NCI-H1105 treated with DMSO at 0.1 percent for 48 hours (cell line): ENCODE measurements at places on chromosomes 2 and 18.

- no peak for DNase-seq
Measured at GRCh38 chr2:38850045-38850444, 25.7 kb downstream of the DHX57 start.

DNA sequence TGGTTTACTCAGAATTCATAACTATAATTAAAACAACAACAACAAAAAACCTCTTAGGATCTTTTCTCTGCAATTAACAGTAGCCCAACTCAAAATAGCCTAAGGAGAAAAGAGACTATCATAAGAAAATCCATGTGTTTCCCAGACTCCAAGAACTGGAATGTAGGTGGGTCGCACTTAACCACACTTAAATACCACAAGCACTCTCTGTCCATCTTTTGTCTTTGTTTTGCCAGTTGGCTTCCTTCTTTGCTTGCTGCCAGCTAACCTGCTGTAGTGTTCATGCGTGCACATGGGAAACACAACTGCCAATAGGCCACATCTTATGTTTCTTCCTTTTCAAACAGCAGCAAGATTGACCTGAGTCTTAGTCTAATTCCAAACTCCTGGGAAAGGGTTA, 24.1 kb upstream of the ACVR1 start:
- no peak for DNase-seq

- no peak for DNase-seq
Measured at GRCh38 chr2:96530474-96531357, 5.8 kb upstream of the ARID5A start.

DNA sequence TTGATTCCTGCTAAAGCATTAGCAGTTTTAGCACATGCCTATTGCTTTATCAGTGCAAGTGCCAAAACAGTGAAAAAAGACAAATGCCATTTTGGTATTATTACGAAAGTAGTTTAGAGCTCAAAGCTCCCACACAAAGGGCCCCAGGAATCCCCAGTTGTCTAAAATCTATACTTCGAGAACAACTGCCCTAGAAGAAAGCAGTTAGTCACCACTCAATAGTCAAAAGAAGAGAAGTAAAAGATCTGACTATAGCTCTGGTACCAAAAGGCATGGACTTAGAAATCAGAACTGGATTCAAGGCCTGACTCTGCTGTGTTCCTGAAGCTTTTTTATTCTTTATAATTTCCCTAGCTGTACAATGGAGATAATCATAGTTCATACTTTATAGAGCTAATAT, 21.8 kb downstream of the SCN3A start:
- no peak for DNase-seq

- no peak for DNase-seq
Measured at GRCh38 chr2:172200495-172201085, 97.9 kb upstream of the DLX2 start.

GRCh38 chr2:236257575-236257974, 6.6 kb downstream of the ASB18 start:
- no peak for DNase-seq

- DNase-seq = no peak
Measured at GRCh38 chr18:49161627-49162026, 210.9 kb upstream of the SMAD7 start.

- DNase-seq = peak; percentile 39
Measured at GRCh38 chr2:29309090-29310029, 194.1 kb downstream of the CLIP4 start.

- no peak for DNase-seq
Measured at GRCh38 chr2:187232749-187233148, 215.3 kb downstream of the CALCRL start.

GRCh38 chr2:44707945-44708660, 233.4 kb upstream of the SIX3 start:
- DNase-seq = peak; percentile 87

DNA sequence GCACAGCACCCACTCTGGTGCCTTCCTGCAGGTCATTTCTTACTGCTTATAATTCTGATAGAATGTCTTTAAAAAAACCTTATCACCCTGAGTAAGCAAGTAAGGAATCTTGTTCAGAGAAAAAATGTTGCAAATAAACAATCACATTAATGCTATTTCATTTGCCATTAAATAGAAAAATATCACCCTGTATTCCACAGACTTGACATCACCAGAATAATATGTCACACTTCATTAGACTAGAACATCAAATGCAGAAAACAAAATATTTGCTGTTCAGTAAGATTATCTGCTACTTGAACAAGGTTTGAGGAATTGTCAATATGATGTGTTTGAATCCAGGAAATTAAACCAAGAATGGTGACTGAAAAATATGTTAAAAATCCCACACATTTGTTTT, 236.6 kb upstream of the MMADHC start:
- no peak for DNase-seq

DNA sequence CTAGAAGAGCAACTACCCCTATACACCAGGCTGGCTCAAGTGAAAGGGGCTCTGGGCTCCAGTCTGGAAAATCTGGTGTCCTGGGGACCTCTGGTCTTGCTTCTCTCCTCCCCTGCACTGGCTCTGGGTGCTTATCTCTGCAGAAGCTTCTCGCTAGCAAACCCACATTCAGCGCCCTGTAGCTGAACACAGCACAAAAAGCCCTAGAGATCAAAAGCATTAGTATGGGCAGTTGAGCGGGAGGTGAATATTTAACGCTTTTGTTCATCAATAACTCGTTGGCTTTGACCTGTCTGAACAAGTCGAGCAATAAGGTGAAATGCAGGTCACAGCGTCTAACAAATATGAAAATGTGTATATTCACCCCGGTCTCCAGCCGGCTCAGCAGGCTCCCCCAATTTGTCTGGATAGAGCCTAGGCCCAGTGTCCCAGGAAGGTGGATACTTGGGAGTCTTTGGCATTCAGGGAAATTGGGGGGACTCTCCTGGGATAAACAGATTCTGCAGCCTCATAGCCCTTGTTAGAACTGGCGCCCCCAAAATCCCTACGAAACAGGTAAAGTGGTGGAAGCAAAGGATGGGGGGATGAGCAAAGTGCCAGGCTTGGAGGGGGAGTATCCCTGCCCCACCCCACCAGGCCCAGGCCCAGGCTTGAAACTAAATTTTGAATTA, 2.5 kb upstream of the HOXD4 start:
- DNase-seq = no peak

DNA sequence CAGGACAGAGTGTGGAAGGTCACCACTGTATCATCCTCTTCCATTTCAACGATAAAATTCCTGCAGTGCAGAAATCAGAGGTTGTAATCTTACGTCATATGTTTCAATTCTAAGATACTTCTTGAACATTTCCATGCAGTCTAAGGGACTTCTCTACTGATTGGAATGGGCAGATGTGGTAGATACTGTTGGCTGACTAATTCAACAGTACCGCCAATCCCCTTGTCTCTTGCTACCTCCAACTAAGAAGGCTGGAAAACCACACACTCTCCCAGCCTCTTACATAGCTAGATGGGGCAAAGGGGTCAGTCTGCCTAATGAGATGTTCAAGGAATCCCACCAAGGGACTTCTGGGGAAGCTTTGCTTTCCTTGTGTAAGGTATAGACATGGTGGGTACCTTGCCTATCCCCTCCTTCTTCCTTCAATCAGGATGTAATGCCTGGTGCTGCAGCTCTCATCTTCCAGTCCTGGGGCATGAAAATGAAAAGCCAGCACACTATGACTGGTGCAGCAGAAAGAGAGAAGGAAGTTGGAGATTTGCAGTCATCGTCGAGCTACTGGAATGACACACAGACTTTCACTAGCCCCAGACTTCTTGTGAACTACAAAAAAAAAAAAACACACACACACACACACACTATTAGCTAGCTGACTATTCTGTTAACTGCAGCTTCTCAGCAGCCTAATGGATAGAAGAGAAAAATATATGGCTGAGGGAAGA, 84.1 kb downstream of the ALPK2 start:
- no peak for DNase-seq

- no peak for DNase-seq
Measured at GRCh38 chr18:1252936-1253335, 348.3 kb downstream of the ADCYAP1 start.

GRCh38 chr2:113891265-113891959, 1.5 kb downstream of the ACTR3 start:
- DNase-seq = no peak

- DNase-seq = no peak
Measured at GRCh38 chr2:240912878-240913809, 7.0 kb downstream of the CROCC2 start.

DNA sequence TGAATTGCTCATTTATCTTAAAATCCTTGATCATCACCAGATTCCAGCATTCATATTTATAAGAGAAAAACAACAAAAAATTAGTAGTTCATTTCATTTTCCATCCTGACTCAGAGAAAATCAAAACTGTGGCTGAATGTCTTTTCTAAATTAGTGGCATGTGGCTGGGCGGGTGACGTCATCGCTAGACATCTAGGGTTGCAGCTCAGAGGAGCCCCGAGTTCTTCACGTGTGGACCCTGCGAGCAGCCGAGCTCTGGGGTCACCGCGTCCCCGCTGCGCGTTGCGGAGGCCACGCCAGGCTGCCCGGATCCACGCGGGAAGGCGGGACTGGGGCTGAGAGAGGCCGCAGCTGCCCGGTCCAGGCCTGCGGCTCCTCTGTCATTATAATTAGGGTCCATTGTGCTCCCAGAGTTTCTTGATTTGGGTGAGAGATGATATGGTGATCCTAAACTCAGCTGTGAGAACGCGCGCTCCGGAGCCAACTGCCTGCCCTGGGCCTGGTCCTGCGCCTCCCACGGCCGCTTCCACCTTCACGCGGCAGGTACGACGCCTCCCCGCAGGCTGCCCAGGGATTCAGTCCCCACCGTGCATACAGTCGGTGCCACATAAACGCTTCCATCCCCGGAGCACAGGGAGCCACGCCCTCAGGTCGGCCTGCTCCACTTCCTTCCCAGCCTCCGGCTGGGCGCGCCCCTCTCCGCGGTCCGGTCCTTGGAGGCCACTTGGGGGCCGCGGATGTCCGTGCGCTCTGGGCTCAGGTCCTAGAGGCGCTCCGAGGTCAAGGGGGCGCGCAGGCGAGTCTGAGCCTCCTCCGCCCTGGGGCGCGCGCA, 56.5 kb downstream of the TMEM18 start:
- DNase-seq = no peak

DNA sequence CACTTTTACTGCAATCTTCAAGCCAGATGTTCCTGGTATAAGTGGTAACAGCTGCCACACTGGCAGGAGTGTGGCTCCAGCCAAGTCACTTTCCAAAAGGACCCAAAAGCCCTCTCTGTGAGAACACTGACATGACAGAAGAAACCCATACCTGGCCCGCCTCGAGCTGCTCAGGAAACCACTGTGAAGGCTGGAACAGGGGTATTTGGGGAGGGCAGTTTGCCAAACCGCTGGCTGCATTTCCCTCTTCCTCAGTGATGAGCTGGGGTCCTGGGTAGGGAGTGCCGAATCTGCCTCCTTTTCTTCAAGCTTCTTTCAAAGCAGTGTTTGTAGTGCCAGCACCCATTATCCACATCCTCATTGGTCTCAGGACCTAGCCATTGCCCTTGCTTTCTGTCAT, 10.3 kb upstream of the OSR1 start:
- no peak for DNase-seq

GRCh38 chr18:77042583-77042982, 90.0 kb downstream of the MBP start:
- DNase-seq = no peak

- no peak for DNase-seq
Measured at GRCh38 chr2:33494155-33494779, 17.8 kb downstream of the RASGRP3 start.

DNA sequence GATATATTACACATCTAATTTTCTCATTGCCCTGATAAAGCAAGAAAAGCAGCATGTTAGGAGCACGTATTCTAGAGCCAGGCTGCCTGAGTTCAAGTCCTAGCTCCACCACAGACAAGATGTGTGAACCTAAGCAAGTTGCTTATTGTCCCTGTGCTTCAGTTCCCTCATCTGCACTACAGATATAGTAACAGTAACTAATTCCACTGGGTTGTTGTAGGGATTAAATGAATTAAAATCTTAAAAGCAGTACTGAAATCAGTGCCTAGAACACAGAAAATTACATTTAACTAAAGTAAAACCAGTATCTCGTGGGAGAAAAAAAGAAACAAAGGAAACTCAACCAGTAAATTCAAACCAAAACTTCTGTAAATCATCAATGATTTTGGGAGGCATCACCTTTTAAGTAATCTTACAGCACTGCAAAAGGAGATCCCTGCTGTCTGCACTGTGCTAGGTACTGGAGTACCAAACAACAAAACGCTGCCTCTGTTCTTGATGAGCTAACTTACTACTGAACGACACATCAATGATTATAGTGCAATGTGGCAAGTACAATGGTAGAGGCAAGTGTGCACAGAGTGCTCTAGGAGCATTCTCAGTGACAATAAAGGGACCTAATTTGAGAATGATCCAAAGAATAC, 7.9 kb downstream of the MAP3K2 start:
- no peak for DNase-seq

DNA sequence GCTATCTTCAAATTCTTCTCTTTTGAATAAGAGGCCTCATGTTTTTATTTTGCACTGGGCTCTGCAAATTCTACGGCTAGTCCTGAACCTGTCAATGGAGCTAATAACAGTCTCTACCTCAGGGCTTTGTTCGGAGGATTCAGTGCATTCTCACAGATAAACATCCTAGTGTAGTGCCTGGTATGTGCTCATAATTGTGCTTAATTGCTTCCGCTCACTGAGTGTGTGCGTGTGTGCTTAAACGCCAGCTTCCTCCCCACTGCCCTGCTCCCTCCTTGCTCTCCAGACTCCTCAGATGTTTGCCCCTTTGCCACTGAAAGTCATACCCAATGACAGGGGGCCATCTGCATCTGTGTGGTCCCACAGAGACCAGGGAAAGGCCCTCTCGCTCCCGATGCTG, 6.7 kb downstream of the GYPC start:
- DNase-seq = no peak

DNA sequence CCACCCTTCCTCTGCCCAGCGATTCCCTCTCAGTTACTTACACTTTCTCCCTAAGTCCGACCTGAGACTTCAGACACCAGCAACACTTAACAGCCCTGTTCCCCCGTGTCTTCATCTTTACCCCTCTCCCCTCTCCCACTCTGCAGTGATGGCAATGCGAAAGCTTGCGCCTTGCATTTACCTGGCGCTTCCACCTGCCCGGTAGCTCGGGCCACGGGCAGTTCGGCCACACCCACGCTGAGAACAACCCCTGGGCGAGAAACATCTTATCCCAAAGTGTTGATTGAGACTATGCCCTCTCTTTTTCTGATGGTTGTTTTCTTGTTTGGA, 558 bp downstream of the DNAJC10 start:
- DNase-seq = peak; percentile 44

GRCh38 chr2:68366083-68366560, 1.0 kb downstream of the PLEK start:
- no peak for DNase-seq

DNA sequence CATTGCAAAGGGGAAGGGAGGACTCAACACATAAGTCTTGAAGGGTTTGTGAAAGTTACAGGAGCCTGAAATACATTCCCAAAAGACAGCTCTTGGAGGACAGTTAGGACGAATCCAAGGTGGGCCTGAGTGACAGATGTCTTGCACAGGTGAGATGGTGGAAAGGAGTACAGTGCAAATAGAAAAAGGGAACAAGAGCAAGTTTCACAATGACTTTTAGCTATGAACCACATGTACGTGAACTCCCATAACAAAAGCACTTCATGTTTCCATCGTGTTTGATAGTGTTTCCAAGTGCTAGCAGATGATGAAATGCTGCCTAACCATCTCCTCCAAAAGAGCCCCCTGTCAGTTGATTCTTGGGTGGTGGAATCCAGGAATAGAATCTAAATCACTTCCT, 1.8 kb downstream of the IL18RAP start:
- no peak for DNase-seq

- DNase-seq = no peak
Measured at GRCh38 chr2:189161894-189162293, 17.7 kb downstream of the COL5A2 start.
